Activated T-helper 1 cell treated with anti-CD3 and anti-CD28 coated beads, Interleukin-12 subunit alpha, Interleukin-12 subunit beta, Interleukin-2, Interleukin-4 antibody, amounts not matched to agents 30 ng/mL and 10 ng/mL and 1 ng/mL, durations not matched to agents 14 hours and 24 hours and 36 hours (primary cell): ENCODE measurements at places on chromosomes 3 and 15.
A peak's percentile ranks its signal among the peaks of the same experiment; 100 is the strongest.

GRCh38 chr3:18791182-18791581 is 357.1 kb upstream of the KCNH8 start:
- H3K27ac ChIP-seq: no peak overlapping the region
- peaks cover 3% of the 10 kb centered on the region for H3K27me3 ChIP-seq
- H3K36me3 ChIP-seq: no peaks in the 10 kb centered on the region
- H3K4me3 ChIP-seq: no peak overlapping the region
- H3K4me1 ChIP-seq: no peaks in the 10 kb centered on the region
- DNase-seq: no peak

DNA sequence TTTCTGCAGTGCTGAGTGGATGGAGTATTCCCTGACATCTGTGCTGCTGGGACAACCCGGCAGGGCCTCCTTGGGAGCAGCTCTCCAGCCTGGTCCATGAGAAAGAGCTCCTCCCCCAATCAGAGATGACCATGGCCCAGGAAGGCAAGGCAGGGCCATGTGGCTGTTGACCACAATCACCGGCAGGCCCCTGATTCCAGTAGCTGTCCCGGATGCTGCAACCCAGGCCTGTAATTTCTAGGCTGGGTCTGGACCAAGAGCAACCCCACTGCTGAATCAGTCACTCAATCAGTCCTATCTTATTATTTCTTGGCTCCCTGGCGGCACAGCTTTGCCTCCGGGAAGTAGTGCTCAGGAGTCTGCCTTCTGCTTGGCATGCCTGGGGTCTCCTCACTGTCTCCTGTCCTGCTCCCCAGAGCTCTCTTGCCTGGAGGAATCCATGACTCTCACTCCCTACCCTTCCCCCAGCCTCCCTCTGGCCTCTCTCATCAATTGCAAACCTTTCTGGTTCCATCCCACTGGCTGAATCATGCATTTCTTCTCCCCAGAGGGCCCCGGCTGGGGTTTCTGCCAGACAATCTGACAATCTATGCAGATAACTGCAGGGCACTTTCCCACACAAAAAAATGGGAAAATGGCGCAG is 32.6 kb upstream of the ITGA11 start:
- no peak overlapping the region for H3K27ac ChIP-seq
- no peaks in the 10 kb centered on the region for H3K36me3 ChIP-seq
- no peaks in the 10 kb centered on the region for H3K4me1 ChIP-seq
- H3K4me3 ChIP-seq: no peak overlapping the region

GRCh38 chr3:157376603-157377300 is 59.9 kb upstream of the PTX3 start:
- no peak overlapping the region for H3K4me3 ChIP-seq
- no peak overlapping the region for H3K27ac ChIP-seq
- H3K27me3 ChIP-seq: no peaks in the 10 kb centered on the region
- no peaks in the 10 kb centered on the region for H3K36me3 ChIP-seq

DNA sequence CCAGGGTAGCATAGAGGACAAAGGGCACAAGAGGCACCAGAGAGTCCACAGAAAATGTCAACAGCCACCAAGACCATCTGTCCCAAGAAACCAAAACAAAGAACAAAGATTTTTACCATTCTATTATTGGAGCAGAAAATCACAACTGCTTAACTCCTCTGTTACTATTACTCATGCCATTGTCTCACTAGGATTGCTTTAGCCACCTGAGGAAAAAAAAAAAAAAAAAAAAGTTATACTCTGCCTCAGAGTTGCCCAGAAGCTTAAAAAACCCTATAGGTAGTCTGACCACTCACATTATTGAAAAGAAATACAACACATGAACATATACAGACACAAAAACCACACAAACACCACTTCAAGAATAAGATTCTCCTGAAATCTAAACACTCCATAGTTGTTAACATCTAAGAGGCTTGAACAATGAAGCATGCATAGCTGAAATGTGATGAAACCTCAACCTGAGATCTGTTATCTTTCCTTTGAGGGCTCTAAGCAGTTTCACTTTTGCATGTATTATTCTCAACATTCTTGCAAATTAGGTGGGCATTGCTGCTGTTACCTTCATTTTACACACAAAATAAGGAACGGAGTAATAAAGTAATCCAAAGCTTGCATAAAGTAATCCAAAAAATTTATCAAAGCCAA is 85.4 kb downstream of the IGSF11 start:
- peaks cover 9% of the 10 kb centered on the region for H3K4me1 ChIP-seq
- DNase-seq: no peak
- H3K27me3 ChIP-seq: peaks cover 3% of the 10 kb centered on the region
- H3K27ac ChIP-seq: no peak overlapping the region

- no peak for DNase-seq
- H3K36me3 ChIP-seq: no peaks in the 10 kb centered on the region
- H3K27me3 ChIP-seq: peaks cover 12% of the 10 kb centered on the region
- no peaks in the 10 kb centered on the region for H3K4me1 ChIP-seq
These were observed 44.5 kb downstream of the RPN1 start for GRCh38 chr3:128606094-128606493.

GRCh38 chr15:78140292-78140691 is 8.9 kb upstream of the IDH3A start:
- no peak for DNase-seq
- H3K4me3 ChIP-seq: no peak overlapping the region
- no peaks in the 10 kb centered on the region for H3K4me1 ChIP-seq
- H3K36me3 ChIP-seq: no peaks in the 10 kb centered on the region

GRCh38 chr3:122299872-122300460 is 25.1 kb upstream of the CSTA start:
- H3K27ac ChIP-seq: no peak overlapping the region
- no peak overlapping the region for H3K4me3 ChIP-seq
- no peaks in the 10 kb centered on the region for H3K27me3 ChIP-seq
- H3K4me1 ChIP-seq: peaks cover 28% of the 10 kb centered on the region
- DNase-seq: no peak

DNA sequence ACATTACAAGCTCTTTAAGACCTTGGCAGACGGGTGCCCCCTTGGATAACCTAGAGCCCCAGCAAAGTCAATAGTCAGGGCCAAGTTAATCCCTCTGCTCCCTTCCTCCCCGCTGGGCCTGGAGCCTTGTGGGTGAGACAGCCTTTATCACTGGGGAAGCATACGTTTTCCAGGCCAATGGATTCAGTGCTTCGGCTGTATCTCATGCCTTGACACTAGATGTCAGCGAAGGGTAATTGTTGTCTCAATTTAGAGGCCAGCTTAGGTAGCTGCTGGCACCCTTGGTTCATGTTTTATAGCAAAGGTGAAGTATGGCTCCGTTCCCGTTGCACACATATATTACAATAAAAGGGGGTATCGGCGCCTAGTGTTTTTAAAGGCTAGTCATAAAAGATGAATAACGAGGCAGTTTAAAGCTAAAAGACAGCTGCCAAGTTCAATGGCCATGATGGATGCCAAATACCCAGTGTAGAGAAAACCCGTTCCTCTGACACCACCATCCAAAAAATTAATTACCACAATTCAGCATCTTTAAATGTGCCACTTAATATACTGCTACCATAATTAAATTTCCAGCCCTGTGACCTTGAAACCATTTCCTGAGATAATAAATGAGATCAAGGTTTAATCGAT is 52.3 kb upstream of the BNIP2 start:
- H3K27ac ChIP-seq: no peak overlapping the region
- no peaks in the 10 kb centered on the region for H3K4me1 ChIP-seq
- peaks cover 14% of the 10 kb centered on the region for H3K27me3 ChIP-seq
- H3K36me3 ChIP-seq: no peaks in the 10 kb centered on the region
- H3K4me3 ChIP-seq: no peak overlapping the region

- H3K27ac ChIP-seq: no peak overlapping the region
- no peaks in the 10 kb centered on the region for H3K36me3 ChIP-seq
- H3K4me3 ChIP-seq: no peak overlapping the region
- DNase-seq: no peak
These were observed 111.6 kb downstream of the PDCD6IP start for GRCh38 chr3:33910031-33910430.

GRCh38 chr3:51585197-51585596 is 46.7 kb downstream of the RAD54L2 start:
- H3K4me1 ChIP-seq: peaks cover 10% of the 10 kb centered on the region
- H3K36me3 ChIP-seq: peaks cover 8% of the 10 kb centered on the region
- no peaks in the 10 kb centered on the region for H3K27me3 ChIP-seq
- H3K4me3 ChIP-seq: no peak overlapping the region
- DNase-seq: no peak

- no peaks in the 10 kb centered on the region for H3K36me3 ChIP-seq
- no peak overlapping the region for H3K4me3 ChIP-seq
- no peak for DNase-seq
- peaks cover 12% of the 10 kb centered on the region for H3K4me1 ChIP-seq
- no peaks in the 10 kb centered on the region for H3K27me3 ChIP-seq
These were observed 141.9 kb downstream of the BBX start for GRCh38 chr3:107664614-107665013.

DNA sequence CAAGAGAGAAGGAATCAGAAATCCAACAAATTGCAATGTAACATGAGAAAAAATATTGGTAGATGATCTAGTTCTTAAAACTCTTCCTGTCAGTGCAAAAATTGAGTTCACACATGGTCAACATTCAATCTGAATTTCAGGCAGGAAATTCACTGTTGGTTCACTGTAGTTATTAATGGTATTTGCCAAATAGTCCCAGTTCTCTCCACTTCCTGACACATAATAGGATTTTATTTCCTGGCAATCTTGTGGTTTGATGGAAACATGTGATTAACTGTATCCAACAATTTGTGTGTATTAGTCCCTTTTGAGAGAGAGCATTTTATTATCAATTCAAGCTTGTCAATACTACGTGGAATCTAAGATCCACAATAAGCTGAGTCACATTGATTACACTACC is 1103.1 kb downstream of the ROBO2 start:
- no peak overlapping the region for H3K4me3 ChIP-seq
- no peak for DNase-seq
- H3K4me1 ChIP-seq: no peaks in the 10 kb centered on the region
- H3K27ac ChIP-seq: no peak overlapping the region

DNA sequence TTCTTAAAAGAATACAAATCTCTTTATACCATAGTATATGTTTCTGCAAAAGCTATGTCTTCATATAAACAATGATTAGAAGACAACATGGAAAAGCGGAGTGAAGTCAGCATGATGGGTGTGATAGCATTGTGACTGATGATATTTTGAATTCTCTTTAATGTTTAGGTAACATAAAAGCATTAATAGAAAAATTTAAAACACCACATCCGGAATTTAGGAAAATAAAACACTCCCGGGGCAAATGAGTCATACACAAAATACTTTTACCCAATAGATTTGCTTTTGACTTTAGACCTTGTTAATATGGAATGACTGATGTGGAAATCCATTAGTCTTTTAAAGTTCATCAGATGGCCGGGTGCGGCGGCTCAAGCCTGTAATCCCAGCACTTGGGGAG is 134.7 kb downstream of the P3H2 start:
- no peaks in the 10 kb centered on the region for H3K4me1 ChIP-seq
- peaks cover 8% of the 10 kb centered on the region for H3K27me3 ChIP-seq
- H3K4me3 ChIP-seq: no peak overlapping the region
- no peaks in the 10 kb centered on the region for H3K36me3 ChIP-seq

- H3K27ac ChIP-seq: no peak overlapping the region
- H3K27me3 ChIP-seq: no peaks in the 10 kb centered on the region
- no peaks in the 10 kb centered on the region for H3K4me1 ChIP-seq
- peaks cover 10% of the 10 kb centered on the region for H3K36me3 ChIP-seq
- H3K4me3 ChIP-seq: no peak overlapping the region
These were observed 13.3 kb downstream of the RRP9 start for GRCh38 chr3:51928438-51928837.

DNA sequence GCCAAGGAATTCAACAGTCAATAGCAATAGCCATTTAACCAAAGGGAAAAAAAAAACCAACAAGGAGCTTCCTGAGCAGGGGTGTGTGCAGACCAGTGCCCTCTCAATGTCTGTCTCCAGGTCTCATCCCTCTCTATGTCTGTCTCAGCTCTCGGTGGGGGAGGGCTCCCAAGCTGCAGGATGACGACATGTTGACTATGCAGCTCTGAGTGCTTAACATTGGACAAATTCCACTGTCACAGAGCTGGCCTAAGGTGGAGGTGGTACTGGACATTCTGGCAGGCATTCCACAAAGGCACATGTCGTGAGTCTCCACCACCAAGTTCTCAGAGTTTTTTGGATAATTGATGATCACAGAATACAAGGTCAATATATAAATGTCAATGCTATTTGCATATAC is 2.0 kb upstream of the CAPN7 start:
- H3K36me3 ChIP-seq: no peaks in the 10 kb centered on the region
- peaks cover 40% of the 10 kb centered on the region for H3K4me1 ChIP-seq
- DNase-seq: no peak
- H3K27me3 ChIP-seq: peaks cover 1% of the 10 kb centered on the region
- no peak overlapping the region for H3K27ac ChIP-seq
- no peak overlapping the region for H3K4me3 ChIP-seq

- H3K4me3 ChIP-seq: peak overlapping the region; percentile 91
- peak; percentile 68 for DNase-seq
- peaks cover 9% of the 10 kb centered on the region for H3K27me3 ChIP-seq
- H3K27ac ChIP-seq: peak overlapping the region; percentile 81
- no peaks in the 10 kb centered on the region for H3K36me3 ChIP-seq
These were observed 2.9 kb upstream of the C15orf39 start for GRCh38 chr15:75198560-75199356.

DNA sequence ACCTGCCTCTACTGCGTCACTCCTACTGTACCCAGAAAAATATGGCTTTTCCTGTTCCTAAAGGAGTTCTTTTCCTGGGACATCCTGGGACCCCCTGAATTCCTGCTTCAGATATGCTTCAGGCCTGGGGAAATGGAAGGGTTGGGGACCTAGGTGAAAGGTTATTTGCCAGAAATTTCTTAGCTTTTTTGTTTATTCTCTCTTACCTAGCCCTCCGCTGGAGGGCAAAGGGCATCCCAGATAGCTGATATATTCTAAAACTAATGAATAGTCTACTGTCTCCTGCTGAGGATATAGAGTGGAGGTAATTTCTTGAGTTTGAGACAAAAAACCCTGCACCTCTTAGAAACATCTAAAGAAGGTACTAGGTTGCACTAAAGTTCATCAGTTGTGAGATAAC is 3.6 kb upstream of the ZNF148 start:
- H3K4me3 ChIP-seq: no peak overlapping the region
- H3K36me3 ChIP-seq: peaks cover 3% of the 10 kb centered on the region
- H3K4me1 ChIP-seq: peaks cover 30% of the 10 kb centered on the region
- no peak for DNase-seq
- H3K27me3 ChIP-seq: peaks cover 7% of the 10 kb centered on the region
- no peak overlapping the region for H3K27ac ChIP-seq

DNA sequence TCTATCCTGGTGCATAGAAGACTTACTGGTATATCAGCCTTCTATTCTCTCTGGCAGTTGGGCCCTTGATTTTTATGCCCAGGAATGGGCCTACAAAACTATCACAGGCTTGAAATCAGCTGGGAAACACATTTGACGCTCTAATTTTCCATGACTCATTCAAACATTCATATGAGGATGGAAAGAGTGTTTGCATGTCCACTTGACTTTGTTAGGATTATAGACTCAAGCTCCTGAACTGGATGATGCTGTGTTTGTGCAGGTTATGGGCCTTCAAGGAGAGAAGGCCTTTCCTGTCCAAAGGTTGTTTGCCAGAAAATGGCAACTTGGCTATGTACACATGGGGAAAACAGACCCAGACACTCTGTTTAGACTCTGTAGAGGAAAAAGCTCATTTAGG is 219.9 kb downstream of the GAP43 start:
- peaks cover 2% of the 10 kb centered on the region for H3K27me3 ChIP-seq
- no peak for DNase-seq
- no peaks in the 10 kb centered on the region for H3K36me3 ChIP-seq
- H3K4me3 ChIP-seq: no peak overlapping the region
- H3K4me1 ChIP-seq: no peaks in the 10 kb centered on the region
- no peak overlapping the region for H3K27ac ChIP-seq
